ENCODE measurements at places on chromosomes 7 and 10. TPM values are rescaled to one million over a fixed set of nuclear protein-coding genes. Genes with fewer than 3 reads are reported as not detected.
A peak's percentile ranks its signal among the peaks of the same experiment; 100 is the strongest.

The WEE2 gene
- not detected for total RNA-seq

The GBX1 gene
- total RNA-seq, result not detected

The CTBP2 gene
- 85.5 TPM for total RNA-seq

- H3K36me3 ChIP-seq, result no peaks in the 10 kb centered on the region
- DNase-seq, result no peak
- H3K4me1 ChIP-seq, result no peaks in the 10 kb centered on the region
- H3K4me3 ChIP-seq, result no peak overlapping the region
- H3K27me3 ChIP-seq, result no peaks in the 10 kb centered on the region
Measured at GRCh38 chr10:132421847-132422751, 25.1 kb downstream of the PWWP2B start.

- no peaks in the 10 kb centered on the region for H3K36me3 ChIP-seq
- no peak for DNase-seq
- no peak overlapping the region for H3K4me3 ChIP-seq
- H3K27me3 ChIP-seq, result no peaks in the 10 kb centered on the region
Measured at GRCh38 chr10:95830044-95830443, 74.1 kb downstream of the ENTPD1 start.

GRCh38 chr10:19144206-19144605 is 95.6 kb downstream of the MALRD1 start:
- no peak overlapping the region for H3K4me3 ChIP-seq
- no peaks in the 10 kb centered on the region for H3K4me1 ChIP-seq
- H3K27me3 ChIP-seq, result no peaks in the 10 kb centered on the region
- H3K27ac ChIP-seq, result no peak overlapping the region
- no peak for DNase-seq

DNA sequence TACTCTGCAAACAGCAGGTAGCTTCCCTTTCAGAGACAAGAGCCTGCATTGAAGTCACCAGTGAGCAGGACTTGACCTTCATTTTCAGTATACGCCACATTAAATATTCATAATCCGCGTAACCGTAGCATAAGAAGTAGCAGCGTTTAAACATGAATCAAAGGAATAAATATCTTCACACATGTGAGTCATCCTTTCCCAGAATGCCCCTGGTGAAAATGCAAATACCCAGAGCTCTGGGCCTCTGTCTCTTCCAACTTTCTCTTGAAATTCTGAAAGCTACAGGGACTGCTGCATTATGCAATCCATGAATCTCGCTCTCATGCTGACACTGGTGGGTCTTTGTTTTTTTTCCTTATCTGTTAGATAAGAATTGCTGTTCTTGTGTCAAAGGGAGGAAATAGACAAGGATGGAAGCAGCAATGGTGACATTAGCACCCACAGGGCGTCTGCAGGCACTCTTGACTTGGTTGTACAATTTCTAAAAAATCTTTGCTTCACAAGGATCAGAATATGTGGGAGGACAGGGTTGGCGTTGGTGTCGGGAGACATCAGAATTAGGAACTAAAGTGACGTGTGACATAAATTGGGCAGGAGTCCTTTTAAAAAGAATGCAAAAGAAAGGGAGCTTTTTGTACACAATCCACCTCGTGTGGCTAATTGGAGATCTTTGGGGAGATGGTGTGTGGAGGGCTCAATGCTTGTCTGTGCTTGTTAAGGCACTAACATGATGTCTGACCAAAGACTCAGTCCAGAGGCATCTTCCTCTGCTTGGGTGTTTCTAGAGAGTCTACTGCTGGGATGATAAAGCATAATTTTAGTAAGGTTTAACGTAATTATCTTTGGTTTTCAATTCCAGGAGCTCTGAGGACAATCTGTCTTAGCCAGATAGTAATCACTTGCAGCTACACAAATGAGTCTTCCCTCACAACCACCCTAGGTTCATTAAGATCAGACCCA is 390.3 kb downstream of the KCNMA1 start:
- no peak for DNase-seq
- peaks cover 19% of the 10 kb centered on the region for H3K4me1 ChIP-seq
- H3K27me3 ChIP-seq, result no peaks in the 10 kb centered on the region
- peak overlapping the region; percentile 22 for H3K27ac ChIP-seq

- H3K36me3 ChIP-seq, result no peaks in the 10 kb centered on the region
- H3K4me1 ChIP-seq, result no peaks in the 10 kb centered on the region
- no peak overlapping the region for H3K4me3 ChIP-seq
- no peaks in the 10 kb centered on the region for H3K27me3 ChIP-seq
- no peak overlapping the region for H3K27ac ChIP-seq
Measured at GRCh38 chr7:125059861-125060456, 130.3 kb upstream of the POT1 start.

DNA sequence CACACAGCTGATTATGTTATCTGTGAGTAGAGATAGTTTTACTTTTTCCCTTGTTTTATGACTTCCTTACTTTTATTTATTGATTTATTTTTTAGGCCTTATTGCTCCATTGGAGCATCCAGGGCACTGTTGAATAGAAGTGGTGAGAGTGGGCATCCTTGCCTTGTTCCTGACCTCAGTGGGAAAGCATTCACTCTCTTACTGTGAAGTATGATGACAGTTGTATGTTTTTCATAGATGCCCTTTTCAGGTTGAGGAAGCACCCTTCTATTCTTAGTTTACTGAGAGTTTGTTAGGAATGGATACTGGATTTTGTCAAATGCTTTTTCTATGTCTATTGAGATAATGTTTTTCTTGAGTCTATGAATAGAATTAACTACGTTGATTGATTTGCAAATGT is 88.6 kb downstream of the XRCC2 start:
- no peaks in the 10 kb centered on the region for H3K4me1 ChIP-seq
- no peaks in the 10 kb centered on the region for H3K27me3 ChIP-seq
- H3K27ac ChIP-seq, result no peak overlapping the region
- no peak overlapping the region for H3K4me3 ChIP-seq

GRCh38 chr10:92420546-92421275 is 129.7 kb downstream of the MARCHF5 start:
- no peak for DNase-seq
- H3K4me1 ChIP-seq, result no peaks in the 10 kb centered on the region
- H3K36me3 ChIP-seq, result no peaks in the 10 kb centered on the region
- peak overlapping the region; percentile 4 for H3K4me3 ChIP-seq

Data from aorta (tissue), 5 donors.